ENCODE measurements at places on chromosomes 16 and 17.
A peak's percentile ranks its signal among the peaks of the same experiment; 100 is the strongest.

- no peak for DNase-seq
Observed at GRCh38 chr17:3894911-3895343, 2.1 kb upstream of the CAMKK1 start.

DNA sequence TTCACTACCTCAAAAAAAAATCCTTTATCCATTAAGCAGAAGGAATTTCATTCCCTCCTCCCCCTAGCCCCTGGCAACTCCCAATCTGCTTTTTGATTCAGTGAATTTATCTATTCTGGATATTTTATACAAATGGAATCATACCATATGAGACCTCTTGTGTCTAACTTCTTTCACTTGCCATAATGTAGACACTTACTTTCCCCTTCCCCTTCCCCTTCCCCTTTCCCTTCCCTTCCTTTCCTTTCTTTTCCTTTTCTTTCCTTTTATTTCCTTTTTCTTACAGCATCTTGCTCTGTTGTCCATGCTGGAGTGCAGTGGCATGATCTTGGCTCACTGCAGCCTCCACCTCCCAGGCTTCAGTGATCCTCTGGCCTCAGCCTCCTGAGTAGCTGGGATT, 50.5 kb downstream of the PSMD12 start:
- no peak for DNase-seq

DNA sequence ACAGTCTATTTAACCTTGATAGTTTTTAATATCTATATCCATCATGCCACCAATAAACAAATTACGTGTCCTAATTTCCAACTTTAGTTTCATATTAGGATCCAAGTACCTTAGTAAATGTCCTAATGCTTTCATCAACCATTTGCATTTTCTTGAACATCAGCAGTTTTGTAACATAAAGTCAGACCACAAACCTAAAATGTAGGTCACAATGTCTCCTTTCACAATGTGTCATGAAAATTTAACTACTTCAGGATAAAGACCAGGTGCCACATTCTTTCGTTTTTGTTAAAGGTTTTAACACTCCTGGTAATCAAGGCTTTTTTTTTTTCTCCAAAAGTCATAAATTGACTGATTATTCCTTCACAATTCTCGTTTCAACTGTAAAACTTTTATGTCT, 310.7 kb upstream of the PMFBP1 start:
- DNase-seq = no peak

DNA sequence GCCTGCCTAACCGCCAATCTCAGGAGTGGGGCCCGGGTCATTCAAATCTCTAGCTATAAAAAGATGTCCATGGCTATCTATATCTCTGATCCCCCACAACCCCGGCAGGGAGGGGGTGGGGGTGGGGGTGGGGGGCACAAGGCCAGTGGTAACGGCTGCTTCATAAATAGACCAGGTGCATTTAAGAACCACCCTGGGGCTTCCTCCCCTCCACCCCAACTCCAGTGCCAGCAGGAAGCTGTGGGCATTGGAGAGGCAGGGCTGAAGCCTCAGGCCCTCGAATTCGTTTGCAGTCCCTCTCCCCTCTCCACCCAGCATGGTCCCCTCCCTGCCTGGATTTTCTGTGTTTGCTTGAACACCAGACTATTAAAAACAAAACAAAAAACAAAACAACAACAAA, 56.0 kb downstream of the RAP1GAP2 start:
- no peak for DNase-seq

- DNase-seq = no peak
Observed at GRCh38 chr17:31497994-31498826, 106.7 kb downstream of the RAB11FIP4 start.

- DNase-seq = peak; percentile 13
Observed at GRCh38 chr16:29148131-29148691, 163.4 kb downstream of the LAT start.

- no peak for DNase-seq
Observed at GRCh38 chr16:74500907-74501306, 79.6 kb upstream of the CLEC18B start.

DNA sequence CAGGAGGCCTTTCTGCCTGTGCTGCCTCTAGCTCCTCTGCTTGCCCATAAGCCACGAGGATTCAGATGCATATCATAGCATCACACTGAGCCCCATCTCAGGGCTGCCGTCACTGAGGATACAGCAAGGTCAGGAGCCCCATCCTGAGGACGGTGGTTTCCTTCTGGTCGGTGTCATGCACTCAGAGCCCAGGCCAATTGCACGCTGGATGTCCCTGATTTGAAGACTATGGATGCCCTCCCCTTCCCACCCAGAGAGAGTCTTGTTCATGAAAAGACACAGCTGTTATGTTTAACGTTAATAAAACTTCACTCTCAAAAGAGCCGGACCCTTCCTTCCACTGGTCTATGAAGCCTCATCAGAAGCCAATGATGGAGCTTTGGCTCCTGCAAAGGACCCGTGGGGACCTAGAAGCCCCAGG, 19.9 kb downstream of the COTL1 start:
- no peak for DNase-seq

- DNase-seq = no peak
Observed at GRCh38 chr16:24544640-24545039, 5.3 kb downstream of the RBBP6 start.

GRCh38 chr17:1095090-1095852, 84.5 kb downstream of the ABR start:
- DNase-seq = no peak

GRCh38 chr17:1056761-1057160, 59.8 kb downstream of the TIMM22 start:
- no peak for DNase-seq

DNA sequence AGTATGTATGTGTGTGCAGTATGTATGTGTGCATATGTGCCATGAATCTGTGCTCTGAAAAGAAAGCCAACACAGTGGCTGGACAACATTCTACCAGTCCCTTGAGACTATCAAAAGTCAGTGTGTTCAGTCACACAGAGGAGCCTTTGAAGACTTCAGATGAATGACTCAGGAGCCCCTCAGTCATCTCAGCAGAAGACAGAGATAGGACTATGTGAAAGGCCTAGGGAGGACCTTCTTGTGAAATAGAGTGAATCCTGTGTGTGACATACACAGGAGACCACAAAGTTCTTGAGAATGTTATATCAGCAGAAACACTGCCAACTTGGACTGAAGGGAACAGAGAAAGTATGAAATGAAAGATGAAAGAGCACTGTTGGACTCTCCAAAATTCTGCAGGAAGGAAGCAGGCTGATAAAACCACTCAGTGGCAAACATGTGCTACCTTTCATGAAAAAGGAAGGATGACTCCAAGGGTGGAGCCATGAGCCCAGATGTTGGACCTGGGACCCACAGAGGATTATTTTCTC, 108.4 kb downstream of the METRNL start:
- DNase-seq = no peak

DNA sequence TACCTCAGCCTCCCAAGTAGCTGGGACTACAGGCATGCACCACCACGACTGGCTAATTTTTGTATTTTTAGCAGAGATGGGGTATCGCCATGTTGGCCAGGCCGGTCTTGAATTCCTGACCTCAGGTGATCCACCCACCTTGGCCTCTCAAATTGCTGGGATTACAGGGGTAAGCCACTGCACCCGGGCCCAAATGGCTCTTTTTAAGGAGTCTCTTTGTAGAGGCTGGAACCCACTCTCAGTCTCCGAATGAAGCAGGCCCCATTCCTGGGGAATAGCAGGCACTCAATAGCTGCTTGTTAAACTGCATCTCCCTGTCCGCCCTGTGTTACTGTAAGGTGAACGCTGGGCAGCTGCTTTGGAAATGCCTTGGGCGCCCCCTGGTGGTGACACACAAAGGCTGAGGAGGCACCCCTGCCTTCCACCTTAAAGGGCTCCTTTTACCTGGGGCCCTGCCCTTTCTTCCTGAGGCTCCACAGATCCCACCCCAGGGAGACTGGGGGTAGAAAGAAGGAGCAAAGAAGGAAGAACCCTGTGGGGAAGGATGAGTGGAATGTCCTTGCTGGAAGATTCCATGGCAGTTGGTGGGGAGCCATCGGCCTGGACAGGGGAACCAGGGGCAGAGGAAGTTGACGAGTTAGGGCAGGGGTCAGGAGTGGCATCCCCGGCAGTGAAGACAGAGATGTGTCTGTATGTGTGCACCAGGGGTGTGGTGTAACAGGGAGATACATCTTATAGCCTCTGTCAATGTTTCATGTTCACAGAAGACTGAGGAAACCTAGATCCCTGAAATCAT, 6.1 kb upstream of the SP2 start:
- peak; percentile 83 for DNase-seq

- no peak for DNase-seq
Observed at GRCh38 chr17:68441070-68441770, 16.1 kb downstream of the WIPI1 start.

GRCh38 chr17:81526662-81527571, 1.3 kb upstream of the FSCN2 start:
- no peak for DNase-seq

GRCh38 chr17:1078831-1079561, 82.1 kb downstream of the TIMM22 start:
- no peak for DNase-seq

DNA sequence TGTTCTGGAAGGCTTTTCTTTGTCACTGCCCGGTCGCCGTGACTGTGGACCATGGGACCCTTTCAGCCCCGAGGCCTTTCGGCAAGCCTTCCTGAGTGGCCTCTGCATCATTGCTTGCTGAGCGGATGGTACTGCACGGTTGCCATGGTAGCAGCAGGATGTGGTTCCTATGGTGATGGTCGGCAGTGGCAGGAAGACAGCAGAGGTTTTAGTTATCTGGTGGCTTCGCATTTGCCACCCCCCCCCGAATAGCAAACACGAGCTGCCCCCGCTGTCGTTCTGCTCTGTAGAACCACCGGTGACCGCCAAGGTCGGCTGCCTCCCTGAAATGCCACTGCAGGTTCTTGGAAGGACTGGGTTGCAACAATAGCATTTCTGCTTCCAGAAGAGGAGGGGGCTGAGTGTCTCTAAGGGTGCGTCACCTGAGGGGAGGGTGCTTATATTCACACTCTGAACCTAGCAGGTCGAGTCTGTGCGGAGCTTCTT, 76.6 kb downstream of the CMIP start:
- DNase-seq = peak; percentile 1

DNA sequence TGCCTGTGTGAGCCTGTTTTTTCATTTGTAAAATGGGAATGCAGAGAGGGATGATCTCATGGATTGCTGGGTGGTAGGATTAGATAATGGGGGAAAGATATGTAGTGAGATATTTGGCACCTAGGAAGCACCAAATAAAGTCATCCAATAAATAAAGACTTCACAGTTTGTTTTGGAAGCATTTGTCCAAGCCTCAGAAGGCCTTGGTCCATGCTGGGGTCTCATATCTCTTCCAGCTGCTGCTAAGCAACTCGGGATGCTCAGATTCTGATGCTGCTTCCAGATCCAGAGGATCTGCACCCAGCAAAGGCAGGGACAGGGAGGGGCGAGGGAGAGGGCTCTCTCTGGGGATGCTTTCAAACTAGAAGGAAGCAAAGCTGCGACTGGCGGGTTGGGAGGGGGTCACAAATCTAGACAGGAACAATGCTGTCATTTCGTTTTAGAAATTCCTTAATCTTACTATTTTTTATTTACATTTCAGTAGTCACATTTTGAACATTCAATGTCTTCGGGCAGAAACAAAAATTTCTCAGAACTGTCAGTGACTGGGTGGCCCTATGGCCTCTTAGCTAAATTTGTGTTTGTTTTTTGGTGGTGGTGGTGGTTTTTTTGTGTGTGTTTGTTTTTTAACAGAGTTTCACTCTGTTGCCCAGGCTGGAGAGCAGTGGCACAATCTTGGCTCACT, 114.9 kb upstream of the CDH5 start:
- DNase-seq = no peak

DNA sequence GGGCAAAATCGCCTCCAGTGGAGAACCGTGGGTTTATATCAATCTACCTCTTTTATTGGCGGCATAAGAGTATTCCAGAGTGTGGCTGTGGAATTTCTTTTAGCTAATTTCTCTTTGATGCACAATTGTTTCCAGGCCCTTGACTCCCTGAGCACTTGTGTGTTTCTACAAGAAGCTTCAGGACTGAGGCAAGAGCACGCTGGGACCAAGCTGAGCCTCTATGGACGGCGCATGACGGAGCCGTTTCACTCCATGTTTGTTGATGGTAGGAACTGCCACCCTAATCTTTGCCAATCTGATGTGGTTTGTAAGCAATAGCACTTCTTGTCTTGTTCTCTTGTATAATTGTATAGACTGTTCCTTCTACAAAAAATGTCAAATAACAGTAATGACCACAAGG, 11.2 kb upstream of the ANKRD40CL start:
- DNase-seq = no peak

- peak; percentile 52 for DNase-seq
Observed at GRCh38 chr17:48816774-48817590, at the start of gene TTLL6. Gene TTLL6 (minus strand): TSS chr17:48817229. CDS start chr17:48817072, 157 bp downstream.

GRCh38 chr17:34504814-34505484, 74.4 kb upstream of the TMEM132E start:
- DNase-seq = no peak

GRCh38 chr17:4635823-4636375, 5.6 kb downstream of the ALOX15 start:
- no peak for DNase-seq

DNA sequence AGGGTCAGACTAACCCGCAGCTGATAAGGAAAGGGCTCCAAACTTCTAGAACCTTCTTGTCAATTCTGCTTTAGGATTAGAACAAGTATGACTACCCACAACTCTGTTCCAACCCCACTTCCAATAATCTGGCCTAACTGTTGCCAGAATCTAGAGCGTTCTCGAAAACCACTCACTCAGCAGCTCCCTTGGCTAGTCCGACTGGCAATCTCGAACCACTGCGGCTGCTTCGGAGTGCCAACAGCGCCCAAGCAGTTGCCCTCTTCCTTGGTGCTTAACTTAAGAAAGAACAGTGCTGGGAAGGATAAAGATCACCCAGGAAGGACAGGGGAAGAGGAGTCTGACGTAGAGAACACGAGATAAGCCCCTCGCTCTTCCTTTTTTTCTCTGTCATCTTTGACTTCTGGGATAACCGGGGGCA, 818 bp downstream of the DNAJC7 start:
- DNase-seq = no peak

Data from stimulated activated CD4-positive, alpha-beta T cell treated with anti-CD3 and anti-CD28 coated beads, Interleukin-1b, Interleukin-23, amount 100 ng/mL, for 1 hour (primary cell).